Aorta (tissue), 5 donors: ENCODE measurements at places on chromosomes 16 and 17.

DNA sequence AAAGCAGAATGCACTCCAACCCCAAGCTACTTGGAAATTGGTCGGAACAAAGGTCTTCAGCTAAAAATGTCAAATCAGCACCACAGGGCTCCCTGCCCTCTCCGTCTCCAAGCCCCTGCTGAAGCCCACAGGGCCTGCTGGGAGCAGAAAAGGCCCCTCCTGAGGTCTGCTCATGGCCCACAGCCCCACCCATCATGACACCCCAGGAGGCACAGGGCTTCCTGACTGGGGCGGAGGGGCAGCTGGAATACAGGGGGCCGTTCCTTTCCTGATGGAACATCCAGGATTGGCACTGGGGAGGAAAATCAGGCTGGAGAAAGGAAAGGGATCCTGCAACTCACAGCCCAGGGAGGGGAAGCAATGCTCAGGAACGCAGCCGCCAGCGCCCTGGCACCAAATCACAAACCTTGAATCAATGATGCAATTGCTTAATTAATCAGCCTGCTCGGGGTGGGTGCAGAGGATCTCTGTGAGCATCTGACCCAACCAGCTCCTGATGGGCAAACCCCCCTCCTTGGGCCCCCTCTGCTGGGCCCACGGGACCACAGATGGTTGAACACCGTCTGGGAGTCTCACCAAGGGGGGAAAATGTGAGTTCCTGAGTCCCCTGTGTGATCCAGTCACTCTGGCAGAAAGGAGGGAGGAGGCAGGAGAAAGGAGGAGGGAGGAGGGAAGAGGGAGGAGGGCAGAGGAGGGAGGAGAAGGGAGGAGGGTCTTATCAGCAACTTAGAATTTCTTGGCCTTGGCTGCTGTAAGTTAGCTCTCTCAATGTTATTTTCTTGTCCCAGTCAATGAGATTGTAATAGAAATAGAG, 155.5 kb downstream of the ZNF423 start:
- peak; percentile 81 for DNase-seq

GRCh38 chr17:83073389-83074063, 5.9 kb upstream of the METRNL start:
- DNase-seq, result no peak

GRCh38 chr16:86669285-86669805, 91.0 kb downstream of the FOXL1 start:
- no peak for DNase-seq

DNA sequence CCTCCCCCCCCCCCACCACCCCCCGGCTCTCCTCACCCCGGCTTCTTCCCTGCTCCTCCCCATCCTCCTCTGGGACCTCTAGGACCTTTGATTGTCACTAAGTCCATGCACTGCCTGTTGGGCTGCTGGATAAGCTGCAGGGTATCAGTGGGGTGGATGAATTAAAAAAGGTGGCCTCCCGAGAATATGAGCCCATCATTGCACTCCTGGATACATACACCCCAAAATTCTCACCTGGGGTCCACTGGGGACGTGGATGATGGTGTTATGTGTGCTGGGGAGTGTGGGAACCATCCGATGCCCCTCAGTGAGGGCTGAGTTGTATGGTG, 88.8 kb downstream of the IRF8 start:
- DNase-seq, result peak; percentile 16

DNA sequence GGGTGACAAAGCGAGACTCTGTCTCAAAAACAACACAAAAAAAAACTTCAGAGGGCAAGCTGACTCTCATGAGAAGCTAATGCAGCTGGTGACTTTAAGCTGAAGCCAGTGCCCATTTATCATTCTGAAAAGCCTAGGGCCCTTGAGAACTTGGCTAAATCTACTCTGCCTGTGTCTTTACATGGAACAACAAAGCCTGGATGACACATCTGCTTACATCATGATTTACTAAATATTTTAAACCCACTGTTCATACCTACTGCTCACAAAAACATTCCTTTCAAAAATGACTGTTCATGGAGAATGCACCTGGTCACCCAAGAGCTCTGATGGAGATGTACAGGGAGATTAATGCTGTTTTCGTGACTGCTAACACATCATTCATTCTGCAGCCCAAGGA, 6.1 kb upstream of the ALOX12 start:
- no peak for DNase-seq

DNA sequence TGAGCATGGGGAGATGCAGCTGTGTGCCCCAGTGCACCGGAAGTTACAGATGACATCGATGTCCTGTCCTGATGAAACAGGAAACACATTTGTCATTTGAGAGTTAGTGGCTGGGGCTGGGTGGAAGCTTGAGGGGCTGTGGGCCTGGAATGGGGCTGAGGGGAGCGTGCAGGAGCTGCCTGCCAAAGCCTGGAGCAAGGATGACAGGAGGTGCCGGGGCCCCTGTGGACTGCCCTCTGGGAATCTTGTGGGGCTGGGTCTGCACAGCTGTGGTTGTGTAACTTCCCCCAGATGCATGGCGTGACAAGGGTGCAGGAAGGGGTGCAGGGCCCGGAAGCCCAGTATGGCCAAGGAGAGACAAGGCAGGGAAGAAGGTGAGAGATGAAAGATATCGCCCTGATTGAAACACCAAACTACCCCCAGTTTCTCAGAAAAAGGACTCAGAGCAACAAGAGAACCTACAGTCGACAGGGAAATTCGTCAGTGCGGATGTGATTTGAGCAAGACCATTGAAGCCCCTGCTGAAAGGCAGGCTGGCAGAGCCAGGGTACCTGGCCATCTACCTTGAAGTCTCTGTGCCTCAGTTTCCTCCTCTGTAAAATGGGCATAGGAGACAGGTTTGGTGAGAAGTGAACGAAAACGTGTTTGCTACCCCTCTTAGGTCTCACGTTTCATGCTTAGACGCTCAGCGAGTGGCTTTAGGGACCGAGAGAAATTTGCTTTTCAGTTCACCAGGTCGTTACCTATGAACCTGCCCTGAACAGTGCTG, 8.8 kb downstream of the MMP25 start:
- no peak for DNase-seq

- no peak for DNase-seq
These were observed 20.6 kb downstream of the TPPP3 start for GRCh38 chr16:67372664-67373063.

DNA sequence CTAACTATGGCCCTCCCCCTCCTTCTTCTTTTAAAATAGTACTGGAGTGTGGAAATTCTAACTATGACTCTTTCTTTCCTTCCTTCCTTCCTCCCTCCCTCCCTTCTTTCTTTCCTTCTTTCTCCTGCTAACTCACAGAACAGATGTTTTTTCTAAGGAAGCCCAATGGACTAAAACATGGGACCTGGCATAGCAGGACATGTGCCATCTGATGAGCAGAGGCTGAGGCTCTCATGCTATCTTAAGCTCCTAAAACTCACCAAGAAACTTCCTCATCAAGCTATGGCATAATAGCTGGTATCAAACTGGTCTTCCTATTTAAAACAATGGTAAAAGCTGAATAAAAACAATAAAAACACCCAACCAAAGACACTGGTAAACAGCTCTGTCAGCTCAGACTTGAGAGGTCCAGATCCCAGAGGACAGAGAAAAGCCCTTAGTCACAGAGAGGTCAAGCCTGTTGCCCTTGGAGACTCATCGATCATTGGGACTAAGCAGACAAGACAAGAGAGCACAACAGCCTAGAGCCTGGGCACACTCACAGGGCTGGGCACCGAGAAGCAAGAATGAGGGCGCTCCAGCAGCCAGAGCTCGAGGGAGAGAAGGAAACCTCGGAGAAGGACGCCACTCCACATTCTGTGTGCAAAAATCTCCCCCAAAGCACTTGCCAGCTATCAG, 27.6 kb downstream of the SLC38A10 start:
- DNase-seq, result no peak

GRCh38 chr17:79562192-79562930, 48.5 kb downstream of the RBFOX3 start:
- peak; percentile 65 for DNase-seq

- DNase-seq, result no peak
These were observed 1.7 kb downstream of the CDH5 start for GRCh38 chr16:66367968-66368891.

GRCh38 chr17:31586946-31587345, 195.5 kb downstream of the RAB11FIP4 start:
- no peak for DNase-seq

- DNase-seq, result no peak
These were observed 570 bp upstream of the CFDP1 start for GRCh38 chr16:75433732-75434413.

GRCh38 chr16:89668790-89669158, 11.1 kb downstream of the SPATA33 start:
- DNase-seq, result no peak

- no peak for DNase-seq
These were observed 167.7 kb downstream of the IRX3 start for GRCh38 chr16:54118846-54119245.

DNA sequence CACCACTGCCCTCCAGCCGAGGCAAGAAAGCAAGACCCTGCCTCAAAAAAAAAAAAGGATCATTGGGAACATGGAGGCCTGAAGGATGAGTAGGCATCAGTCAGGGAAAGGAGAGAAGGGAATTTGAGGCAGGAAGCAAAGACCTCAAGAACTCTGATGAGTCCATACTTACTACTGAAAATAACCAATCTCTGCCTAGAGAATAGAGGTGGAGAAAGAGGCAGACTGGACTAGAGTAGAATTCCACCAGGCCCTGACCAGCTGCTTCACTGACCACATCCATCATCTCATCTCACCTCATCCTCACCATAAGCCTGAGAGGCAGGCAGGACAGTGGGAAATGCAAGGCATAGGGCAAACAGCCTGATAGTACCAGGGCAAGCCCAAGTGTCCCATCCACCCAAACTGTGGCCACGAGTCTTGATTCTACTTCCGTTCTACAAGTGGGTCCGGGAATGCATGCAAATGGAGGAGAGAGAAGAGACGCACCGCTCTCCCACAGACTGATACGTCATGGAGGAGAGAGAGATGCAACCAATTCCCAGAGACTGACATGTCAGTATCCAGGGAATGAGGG, 17.1 kb downstream of the ANKRD11 start:
- DNase-seq, result no peak

DNA sequence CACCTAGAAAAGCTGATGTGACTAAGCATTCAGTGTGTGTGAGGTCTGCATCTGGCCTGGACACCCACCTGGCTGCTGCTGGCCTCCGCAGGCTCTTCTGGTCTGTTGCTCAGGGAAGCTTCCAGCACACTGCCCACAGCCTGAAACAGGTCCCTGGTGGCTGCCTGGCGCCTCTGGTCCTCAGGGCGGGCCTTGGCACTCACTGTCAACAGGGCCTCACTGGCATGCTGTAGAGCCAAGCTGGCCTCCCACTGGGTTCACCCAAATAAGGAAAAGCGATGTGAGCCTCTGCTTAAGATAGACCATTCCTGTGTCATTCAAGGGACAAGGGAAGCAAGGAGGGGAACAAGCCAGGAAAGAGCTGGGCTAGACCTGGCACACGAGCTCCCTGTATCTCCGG, 70.6 kb upstream of the BCO1 start:
- DNase-seq, result peak; percentile 65

- DNase-seq, result peak; percentile 74
These were observed 22.0 kb downstream of the CLUH start for GRCh38 chr17:2689411-2690164.

DNA sequence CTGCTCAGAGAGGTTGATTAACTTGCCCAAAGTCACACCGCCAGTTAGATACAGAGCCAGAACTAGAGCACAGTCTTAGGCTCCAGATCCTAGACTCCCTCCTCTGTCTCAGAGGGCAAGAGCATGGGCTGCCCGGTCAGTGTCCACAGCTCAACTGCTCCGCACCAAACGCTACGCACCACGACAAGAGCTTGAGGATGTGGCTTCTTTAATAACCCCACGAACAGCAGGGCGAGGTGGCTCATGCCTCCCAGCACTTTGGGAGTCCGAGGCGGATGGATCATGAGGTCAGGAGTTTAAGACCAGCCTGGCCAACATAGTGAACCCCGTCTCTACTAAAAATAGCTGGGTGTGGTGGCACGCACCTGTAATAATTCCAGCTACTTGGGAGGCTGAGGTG, 21.4 kb downstream of the FA2H start:
- no peak for DNase-seq

- no peak for DNase-seq
These were observed 19.7 kb downstream of the QPRT start for GRCh38 chr16:29698484-29699323.

- DNase-seq, result no peak
These were observed 847.7 kb upstream of the RBFOX1 start for GRCh38 chr16:6484935-6485334.

GRCh38 chr16:87345726-87346424, 28.7 kb upstream of the C16orf95 start:
- no peak for DNase-seq

DNA sequence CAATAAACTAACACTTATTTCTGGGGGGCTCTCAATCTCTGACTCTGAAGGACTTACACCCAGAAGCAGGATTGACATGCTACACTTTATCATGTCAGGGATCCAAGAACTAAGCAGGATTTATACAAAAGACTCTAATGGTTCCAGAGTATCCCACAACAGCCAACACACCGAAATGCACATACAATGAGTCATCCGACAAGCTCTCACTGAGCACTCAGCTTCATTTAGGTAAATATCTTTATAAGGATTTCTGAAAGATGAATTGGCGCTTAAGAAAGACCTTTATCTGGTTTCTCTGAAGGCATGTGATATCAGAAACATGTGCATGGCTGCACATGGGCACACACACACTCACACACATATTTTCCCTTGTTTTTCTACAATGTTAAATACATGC, 77.2 kb downstream of the TOX3 start:
- DNase-seq, result no peak

DNA sequence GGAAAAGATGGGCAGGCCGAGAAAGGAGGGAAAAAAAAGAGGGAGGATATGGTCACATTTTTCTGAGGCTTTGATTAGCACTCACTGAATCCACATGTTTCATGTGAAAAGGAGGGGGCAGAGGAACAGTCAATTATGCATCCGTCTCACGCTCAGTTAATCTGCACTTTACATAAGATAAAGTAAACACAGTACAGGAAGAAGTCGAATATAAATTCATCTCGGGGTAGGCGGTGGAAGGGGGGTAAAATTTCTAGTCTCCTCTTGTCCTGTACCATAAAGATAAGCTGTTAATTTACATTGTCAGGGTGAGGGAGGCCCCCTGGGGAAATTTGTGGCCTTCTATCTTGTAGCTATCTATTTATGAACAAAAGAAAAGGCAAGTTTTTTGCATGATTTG, 73.1 kb upstream of the CES5A start:
- DNase-seq, result no peak

GRCh38 chr17:66461343-66461995, 159.1 kb downstream of the PRKCA start:
- no peak for DNase-seq

- DNase-seq, result no peak
These were observed 278.9 kb upstream of the KCNJ16 start for GRCh38 chr17:69796078-69796477.

- no peak for DNase-seq
These were observed 6.7 kb upstream of the CRHR1 start for GRCh38 chr17:45777388-45777787.

GRCh38 chr17:21539146-21539545, 153.2 kb upstream of the KCNJ18 start:
- no peak for DNase-seq

- DNase-seq, result no peak
These were observed 22.7 kb downstream of the NQO1 start for GRCh38 chr16:69703638-69704037.
